HuH-7 (cell line): ENCODE measurements at places on chromosomes 6 and 20.

- no peak for DNase-seq
Observed at GRCh38 chr20:20303742-20304141, 64.2 kb upstream of the INSM1 start.

GRCh38 chr6:109580519-109580918, 97.5 kb upstream of the ZBTB24 start:
- no peak for DNase-seq

GRCh38 chr20:50050214-50050613, 62.7 kb downstream of the UBE2V1 start:
- DNase-seq = no peak

DNA sequence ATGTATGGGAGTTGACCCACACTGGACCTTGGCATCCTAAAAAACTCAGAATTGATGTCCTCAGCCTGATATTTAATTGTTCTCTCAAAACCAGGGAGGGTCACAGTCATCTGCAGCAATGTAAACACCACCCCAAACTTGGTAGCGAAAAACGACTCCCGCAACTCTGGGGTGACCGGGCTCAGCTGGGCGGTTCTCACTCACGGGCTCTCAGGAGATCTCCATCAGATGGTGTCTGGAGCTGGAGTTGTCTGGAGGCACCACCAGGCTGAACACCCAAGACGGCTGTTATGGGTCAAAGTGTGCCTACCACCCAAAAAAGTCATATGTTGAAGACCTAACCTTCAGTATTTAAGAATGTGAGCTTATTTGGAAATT, 50.9 kb upstream of the NXT1 start:
- no peak for DNase-seq

DNA sequence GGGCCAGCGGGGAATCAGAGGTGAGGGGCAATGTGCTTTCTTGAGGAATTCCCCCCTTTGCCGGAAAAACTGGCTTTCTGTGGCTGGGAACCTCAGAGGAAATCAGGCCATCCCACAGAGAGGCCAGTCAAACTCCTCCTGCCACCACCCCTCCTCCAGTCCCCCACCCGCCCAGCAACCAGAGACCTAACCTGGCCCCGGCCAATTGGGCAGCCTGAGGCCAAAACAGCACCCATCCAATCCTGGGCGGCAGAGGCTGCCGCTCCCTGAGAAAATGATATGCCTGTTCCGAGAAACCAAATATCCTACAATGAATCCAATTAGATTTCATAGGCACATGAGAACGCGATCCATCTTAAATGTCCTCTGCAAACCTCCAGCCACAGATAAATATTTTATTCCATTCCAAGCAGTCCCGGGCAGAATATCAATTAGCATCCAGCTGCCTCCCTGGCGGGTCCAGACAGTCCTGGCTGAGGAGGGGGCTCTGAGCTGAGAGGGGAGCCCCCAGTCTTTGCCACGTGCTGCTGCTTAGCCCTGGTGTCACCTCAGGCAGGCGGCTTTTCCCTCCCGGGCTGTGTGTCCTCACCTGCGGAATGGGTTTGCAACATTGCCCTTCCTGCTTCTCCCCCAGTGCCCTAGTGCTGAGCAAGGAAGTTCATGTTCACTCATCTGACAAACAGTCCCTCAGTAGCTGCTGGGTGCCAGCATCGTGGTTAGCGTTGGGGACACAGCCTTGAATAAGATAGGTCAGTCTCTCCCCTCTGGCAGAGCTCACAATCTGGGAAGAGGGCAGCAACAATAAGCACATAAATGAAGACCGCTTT, 95.0 kb downstream of the DLGAP4 start:
- no peak for DNase-seq

DNA sequence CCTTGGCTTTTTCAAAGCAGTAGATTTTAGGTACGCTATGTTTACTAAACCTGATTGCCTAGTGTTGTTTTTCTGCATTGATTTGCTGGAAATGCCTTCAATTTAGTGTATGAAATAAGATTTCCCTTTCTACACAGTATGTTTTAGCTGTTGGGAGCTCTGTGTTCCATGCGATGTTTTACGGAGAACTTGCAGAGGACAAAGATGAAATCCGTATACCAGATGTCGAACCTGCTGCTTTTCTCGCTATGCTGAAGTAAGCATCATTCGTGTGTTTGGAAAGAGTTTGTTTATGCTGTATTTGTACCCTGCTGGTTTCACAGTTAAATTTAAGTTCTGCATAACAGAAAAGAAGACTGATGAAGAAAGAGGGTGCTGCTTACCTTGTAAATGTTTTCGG, 1.9 kb downstream of the BTBD3 start:
- DNase-seq = no peak

DNA sequence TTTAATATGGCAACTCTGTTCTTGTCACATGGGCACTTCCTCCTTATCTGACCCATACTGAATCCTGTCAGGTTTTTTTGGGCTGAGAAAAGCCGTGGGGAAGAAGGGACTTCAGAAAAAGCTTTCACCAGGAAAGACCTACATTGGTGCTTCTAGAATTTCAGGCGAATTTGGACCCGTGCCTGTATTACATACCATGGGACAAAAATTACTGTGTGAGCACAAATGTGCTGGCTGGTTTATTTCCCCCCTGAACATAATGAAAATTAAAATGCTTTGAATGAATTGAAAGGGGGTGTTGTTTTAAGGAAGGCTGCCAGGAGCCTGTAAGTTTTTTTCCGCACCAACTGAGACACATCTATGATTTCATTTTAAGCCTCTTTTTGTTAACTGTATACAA, 29.6 kb downstream of the CAP2 start:
- no peak for DNase-seq

DNA sequence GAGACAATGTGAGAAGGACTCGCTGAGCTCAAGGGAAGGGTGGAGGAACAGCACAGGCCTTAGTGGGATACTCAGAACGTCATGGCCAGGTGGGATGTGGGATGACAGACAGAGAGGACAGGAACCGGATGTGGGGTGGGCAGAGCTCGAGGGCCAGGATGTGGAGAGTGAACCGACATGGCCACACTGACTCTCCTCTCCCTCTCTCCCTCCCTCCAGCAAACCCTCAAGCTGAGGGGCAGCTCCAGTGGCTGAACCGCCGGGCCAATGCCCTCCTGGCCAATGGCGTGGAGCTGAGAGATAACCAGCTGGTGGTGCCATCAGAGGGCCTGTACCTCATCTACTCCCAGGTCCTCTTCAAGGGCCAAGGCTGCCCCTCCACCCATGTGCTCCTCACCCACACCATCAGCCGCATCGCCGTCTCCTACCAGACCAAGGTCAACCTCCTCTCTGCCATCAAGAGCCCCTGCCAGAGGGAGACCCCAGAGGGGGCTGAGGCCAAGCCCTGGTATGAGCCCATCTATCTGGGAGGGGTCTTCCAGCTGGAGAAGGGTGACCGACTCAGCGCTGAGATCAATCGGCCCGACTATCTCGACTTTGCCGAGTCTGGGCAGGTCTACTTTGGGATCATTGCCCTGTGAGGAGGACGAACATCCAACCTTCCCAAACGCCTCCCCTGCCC, 1.7 kb downstream of the TNF start:
- DNase-seq = no peak

GRCh38 chr6:133235221-133235620, 5.9 kb upstream of the EYA4 start:
- no peak for DNase-seq

DNA sequence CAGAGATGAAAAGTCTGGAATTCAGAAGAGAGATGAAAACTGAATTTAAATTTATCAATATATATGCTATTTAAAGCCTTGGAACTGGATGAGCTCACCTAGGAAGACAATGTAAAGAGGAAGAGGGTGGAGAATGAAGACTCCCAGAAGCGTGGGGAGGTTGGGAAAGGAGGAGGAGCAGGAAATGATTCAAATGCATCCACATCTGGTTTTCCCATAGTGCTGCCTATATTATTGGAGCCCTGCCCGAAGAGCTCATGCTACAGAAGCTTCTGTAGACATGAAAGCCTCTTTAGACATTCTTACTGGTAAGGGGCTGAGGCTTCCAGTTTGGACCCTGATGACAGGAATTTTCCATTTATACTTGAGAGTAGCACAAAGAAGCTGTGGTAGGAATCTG, 19.2 kb downstream of the PDE7B start:
- DNase-seq = no peak

- DNase-seq = no peak
Observed at GRCh38 chr6:135230711-135231468, 49.8 kb downstream of the MYB start.

DNA sequence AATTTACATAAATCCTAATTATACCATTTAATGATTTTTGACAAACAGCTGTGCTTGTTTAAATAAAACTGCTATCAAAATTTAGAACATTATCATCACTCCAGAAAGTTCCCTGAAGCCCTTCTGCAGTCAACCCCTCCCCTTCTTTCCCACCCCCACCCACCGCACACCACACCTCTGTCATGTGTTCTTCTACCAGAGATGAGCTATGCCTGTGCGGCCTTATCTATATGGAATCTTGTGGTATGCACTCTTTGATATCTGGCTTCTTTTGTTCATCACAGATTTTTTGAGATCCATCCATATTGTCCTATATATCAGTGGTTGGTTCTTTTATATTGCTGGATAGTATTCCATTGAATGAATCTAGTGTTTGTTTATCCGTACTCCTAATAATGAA, 7.2 kb downstream of the MYLIP start:
- no peak for DNase-seq

DNA sequence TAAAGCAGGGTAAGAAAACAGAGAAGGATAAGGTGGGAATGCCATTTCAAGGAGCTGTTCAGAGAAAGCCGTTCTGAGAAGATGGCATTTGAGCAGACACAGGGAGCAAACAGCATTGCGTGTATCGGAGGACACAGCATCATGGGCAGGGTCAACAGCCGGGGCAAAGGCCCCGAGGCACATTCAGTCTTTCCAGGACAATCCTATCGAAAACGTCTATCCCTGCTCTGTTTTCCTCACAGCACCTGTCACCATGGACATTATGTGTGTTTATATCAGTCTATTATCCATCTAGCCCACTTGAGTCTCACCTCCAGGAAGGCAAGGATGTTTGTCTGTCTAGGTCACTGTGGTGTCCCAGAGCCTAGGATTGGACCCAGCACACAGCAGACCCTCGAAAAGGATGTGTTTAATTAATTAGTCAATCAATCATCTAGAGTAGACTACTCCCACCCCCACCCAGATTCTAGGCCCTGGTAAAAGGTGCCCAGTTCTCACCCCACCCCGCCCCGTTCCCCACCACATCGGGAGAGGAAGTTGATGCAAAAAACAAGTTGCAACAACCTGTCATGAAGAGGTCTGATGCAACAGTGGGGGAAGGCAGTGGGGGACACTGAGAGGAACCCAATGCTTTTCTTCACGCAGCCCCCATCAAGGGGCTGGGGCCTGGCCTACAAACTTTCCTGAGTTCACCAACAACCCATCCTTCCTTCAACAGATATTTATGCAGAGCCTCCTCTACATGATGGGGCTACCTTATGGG, 66.6 kb downstream of the PREX1 start:
- DNase-seq = no peak

DNA sequence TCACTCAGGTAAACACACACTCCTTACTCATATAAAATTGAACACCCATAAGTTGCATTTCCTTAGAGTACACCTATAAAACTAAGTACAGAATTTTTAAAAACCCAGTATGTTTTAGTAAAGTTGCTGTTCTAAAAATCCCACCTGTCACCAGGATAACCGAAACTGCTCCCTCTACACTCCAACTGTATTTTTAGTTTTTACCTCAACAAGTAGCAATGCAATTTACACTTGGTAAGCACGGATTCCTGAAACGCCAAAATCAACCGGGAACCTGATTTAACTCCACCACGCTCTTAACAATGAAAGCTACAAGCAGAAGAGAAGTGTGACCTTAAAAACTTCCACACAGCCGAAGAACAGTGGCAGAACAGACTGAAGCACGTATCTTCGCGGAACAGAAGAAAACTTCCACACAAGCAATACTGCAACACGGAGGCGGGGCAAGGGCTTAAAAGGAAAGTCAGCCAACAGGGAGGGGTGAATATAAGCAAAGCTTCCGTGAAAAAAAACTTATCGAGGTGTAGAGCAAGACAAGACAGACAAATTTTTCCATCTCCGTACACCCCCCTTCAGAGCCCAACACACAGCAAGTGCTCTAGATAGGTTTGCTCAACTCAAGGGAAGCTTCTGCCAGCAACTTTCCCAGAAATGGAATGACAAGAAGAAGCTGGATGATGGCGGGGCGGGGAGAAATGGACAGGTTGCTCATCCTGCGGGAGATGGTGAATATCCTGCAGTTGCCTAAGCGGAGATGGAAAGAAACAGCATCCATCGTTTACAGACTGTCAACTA, 1.4 kb downstream of the STAU1 start:
- DNase-seq = peak; percentile 66

DNA sequence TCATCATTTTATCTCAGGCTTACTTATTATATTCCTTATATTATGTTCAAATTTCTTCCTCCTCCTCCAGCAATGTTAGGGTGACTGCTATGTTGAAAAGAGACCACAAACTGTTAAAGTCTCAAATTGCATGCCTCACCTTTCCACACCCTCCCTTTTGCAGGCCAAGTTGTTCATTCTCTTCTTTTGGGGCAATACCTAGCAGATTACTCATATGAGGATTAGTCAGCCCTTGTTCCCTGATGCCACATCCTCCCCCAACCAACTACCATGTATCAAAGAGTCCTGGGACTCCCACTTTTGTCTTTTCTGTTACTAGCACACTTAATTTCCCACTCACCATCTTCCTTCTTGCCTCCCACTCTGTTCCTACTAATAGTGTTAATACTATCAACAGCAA, 434.7 kb downstream of the BCKDHB start:
- no peak for DNase-seq

DNA sequence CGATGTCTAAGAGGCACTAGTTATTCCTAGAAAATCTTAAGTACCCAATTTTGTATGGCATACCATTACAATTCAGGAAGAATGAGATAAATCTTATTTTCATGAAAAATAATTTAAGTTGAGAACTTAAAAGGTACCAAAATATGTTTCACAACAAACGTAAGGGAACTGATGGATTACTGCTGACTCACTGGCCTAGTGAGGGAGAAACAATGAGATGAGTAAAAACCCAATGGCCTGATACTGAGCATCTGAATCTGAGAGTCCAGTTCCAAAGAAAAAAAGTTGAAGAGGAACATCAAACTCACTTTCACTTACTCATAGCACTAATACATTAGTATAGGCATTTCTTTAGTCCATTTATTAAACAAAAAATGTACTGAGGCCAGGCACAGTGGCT, 56.0 kb downstream of the MDN1 start:
- DNase-seq = no peak

DNA sequence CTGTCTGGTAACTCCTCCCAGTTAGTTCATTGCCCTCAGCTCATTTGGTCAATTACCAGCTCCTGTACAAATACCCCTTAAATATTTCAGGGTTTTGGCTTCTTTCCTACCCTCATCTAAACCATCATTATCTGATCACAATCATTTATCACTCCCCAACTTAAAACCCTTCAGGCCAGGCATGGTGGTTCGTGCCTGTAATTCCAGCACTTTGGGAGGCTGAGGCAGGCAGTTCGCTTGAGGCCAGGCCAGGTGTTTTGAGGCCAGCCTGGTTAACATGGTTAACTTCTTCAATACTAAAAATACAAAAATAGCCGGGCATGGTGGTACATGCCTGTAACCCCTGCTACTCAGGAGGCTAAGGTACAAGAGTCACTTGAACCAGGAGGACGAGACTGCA, 9.4 kb downstream of the TGIF2 start:
- no peak for DNase-seq

- DNase-seq = no peak
Observed at GRCh38 chr6:110095935-110096334, 83.5 kb downstream of the WASF1 start.
